Suprapubic skin (tissue), 4 donors: ENCODE measurements at places on chromosomes 4 and X.
A peak's percentile ranks its signal among the peaks of the same experiment; 100 is the strongest.

- DNase-seq = no peak
Observed at GRCh38 chr4:72858328-72858727, 211.2 kb downstream of the COX18 start.

- DNase-seq = no peak
Observed at GRCh38 chrX:9184211-9184610, 150.3 kb upstream of the FAM9B start.

- no peak for DNase-seq
Observed at GRCh38 chr4:101711590-101712260, 78.8 kb upstream of the BANK1 start.

GRCh38 chrX:40964633-40965586 is 120.3 kb upstream of the USP9X start:
- no peak for DNase-seq

GRCh38 chrX:75107863-75108509 is 48.1 kb downstream of the ABCB7 start:
- DNase-seq = no peak

DNA sequence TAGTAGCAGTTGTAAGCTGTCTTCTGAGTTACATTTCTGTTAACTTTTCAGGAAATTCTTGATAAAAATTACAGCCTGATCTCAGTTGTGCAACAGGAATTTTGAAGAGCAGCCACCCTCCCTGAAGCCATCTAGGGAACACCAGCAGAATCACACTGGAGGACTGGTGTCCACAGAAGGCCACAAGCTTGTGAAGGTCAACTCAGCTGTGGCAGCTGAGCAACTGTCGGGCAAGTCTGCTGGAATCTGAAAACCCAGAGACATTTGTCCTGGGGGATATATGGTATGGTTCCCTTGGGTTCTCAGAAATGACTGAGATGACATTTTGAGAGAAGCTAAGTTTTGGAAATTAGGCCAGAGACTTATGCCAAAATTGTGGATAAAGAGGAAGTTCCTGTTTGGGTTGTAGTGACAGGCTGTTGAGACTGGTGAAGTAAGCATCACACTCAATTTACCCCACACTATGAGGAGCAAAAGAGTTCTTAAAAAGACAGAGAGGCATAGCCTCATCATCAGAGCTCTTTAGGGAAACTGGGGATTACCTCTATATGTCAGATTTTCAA is 78.1 kb upstream of the TNIP3 start:
- DNase-seq = no peak

DNA sequence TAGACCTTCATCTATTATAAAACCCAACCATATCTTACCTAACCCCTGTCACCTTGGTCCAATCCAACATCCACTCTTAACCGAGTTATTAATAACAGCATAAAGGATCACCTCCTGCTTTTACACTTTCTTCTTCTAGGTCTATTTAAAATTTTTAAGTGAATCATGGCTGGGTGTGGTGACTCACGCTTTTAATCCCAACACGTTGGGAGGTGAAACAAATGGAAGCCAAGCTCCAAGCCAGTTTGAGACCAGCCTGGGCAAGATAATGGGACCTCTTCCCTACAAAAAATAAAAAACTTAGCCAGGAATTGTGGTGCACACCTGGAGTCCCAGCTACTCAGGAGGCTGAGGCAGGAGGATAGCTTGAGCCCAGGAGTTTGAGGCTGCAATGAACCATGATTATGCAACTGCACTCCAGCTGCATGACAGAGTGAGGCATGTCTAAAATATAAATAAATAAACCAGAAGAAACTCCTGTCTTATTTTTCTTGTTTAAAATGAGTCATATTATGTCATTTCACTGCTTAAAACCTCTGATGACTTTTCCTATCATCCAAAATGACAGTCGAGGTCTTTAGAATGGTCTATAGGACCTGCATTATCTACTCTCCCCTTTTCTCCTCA is 188.4 kb downstream of the GASK1B start:
- no peak for DNase-seq

GRCh38 chr4:109729718-109730618 is at the start of gene PLA2G12A:
TSS of gene PLA2G12A (minus strand) at chr4:109730070. CDS start at chr4:109729809, 261 bp downstream.
- DNase-seq = peak; percentile 86

GRCh38 chrX:72030431-72030830 is 101.3 kb downstream of the RTL5 start:
- DNase-seq = no peak

GRCh38 chr4:36241771-36242170 is 2.5 kb downstream of the ARAP2 start:
- no peak for DNase-seq

- no peak for DNase-seq
Observed at GRCh38 chr4:2835978-2836377, 7.7 kb upstream of the ADD1 start.

GRCh38 chrX:10797466-10797865 is 177.1 kb upstream of the MID1 start:
- DNase-seq = no peak

DNA sequence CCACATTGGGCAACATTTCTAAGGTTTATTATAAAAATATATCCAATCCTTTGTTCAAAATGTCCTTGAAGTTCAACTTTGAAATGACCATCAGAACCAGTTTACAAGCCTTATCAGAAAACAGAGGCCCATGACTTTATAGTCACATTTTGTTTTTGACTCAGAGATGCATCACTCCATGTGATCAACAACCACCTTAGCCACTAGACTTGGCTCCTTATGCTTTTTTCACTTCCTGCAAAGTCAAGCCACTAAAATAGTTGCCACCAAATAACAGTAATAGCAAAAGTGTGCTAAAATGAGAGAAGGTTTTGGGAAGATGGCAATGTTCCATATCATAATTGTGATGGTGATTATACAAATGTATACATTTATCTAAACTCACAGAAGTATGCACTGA is 181.7 kb downstream of the MAML3 start:
- DNase-seq = no peak

GRCh38 chrX:39619182-39620009 is 478.4 kb downstream of the BCOR start:
- no peak for DNase-seq

- no peak for DNase-seq
Observed at GRCh38 chrX:15915959-15916703, 61.5 kb upstream of the AP1S2 start.

DNA sequence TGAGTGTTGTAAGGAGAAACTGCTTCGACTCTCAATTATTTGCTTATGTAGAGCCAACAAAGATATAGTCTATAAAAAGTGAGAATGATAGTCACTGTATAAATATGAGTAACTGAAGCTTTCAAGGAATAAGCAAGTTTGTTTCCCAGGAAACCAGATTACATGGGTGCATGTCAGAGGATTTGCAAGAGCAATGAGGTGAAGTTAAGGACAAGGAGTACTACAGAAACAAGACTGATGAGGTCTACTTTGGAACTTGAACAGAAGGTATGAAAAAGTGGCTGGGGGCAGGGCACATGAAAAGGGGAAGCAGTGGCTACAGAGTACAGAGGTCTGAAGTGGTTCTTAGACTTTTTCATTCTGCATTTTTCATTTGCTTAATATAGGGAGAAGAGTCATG is 321.0 kb upstream of the CXXC4 start:
- DNase-seq = no peak

DNA sequence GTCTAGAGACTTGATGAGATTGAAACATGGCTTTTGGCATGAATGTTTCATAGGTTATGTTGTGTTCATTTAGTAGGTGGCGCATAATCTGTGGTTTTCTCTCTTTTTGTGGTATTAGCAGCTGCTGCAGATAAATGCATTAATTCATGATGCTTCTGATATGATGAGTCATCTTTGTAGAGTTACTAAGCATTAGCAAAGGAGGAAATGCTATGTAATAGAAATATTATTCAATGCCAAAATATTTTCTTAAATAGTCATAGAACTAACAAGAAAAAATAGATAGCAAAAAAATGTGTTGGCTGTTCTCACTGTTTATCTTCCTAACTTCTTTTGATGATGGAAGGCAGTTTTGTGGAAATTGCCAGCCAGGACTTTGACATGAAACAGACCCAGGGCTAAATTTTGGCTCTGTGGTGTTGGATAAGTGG is 3.6 kb downstream of the ZXDB start:
- DNase-seq = no peak

DNA sequence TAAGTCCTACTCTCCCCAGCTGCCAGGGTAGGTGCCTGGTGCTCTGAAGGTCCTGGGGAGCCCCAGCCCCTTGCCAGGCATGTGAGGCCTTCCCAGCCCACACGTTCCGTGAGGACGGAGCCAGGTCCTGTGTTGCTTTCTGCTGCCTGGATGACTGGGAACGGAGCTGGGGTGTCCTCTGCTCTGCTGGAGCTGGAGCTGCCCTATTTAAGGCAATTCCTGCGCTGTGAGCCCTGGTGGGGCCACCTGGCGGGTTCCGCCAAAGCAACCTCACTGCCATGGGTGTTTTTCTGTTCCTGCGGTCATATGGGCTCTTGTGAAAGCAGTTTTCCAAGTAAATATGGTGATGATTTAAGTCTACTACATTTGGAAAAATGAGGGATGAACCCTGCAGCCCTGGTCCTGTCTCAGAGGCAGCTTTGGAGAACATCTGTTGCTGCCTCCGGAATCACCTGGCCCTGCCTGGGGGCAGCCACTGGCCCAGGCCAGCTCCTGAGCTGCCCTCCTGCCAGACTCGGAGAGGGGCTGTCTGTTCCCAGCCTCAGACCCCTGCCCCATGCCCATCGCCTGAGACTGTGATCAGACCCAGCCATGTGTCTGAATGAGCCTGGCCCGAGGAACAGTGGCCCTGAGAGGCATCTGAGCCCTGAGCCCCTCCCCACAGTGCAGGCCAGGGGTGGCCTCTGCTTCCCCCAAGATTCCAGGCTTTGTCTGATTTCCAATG is 33.2 kb downstream of the FGFRL1 start:
- DNase-seq = no peak

GRCh38 chr4:177367336-177367735 is 57.7 kb downstream of the NEIL3 start:
- DNase-seq = no peak

DNA sequence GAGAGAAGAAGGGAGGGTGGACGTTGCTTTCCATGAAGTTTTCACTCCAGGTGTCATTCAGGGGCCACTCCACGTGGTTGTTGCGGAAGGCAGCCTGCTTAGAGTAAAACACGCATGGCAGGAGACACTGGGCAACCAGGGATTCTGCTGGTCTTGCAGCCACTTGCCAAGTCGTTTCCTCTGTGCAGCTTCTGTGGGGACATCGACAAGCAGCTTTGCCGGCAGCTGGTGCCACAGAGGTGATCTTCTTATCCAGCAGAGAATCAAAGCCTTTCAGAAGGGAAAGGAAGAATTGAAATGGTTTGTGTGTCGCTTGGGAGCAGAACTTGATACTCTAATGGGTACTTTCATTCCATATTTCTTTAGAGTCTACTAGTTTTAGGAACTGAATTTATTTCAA is 867.1 kb upstream of the TENM3 start:
- DNase-seq = no peak

DNA sequence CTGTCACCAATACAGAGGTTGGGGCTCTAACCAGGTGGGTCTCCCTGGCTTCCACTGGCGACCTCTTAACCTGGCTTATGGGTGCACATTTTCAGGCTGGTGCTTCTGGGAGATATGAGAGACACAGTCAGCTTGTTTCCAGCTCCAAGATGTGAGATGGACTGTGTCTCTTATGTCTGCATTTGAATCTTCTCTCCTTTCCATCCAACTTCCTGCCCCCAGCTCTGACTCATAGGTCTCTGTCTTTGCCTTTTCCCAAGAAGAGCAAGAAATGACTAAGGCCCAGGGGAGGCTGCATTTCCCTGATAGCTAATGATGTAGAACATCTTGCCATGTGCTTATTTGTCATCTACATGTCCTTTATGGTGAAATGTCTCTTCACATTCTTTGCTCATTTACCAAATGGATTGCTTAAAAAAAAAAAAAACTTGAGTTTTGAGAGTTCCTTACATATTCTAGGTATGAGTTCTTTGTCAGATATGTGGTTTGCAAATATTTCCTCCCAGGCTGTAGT is 3.2 kb upstream of the UXT start:
- DNase-seq = no peak

DNA sequence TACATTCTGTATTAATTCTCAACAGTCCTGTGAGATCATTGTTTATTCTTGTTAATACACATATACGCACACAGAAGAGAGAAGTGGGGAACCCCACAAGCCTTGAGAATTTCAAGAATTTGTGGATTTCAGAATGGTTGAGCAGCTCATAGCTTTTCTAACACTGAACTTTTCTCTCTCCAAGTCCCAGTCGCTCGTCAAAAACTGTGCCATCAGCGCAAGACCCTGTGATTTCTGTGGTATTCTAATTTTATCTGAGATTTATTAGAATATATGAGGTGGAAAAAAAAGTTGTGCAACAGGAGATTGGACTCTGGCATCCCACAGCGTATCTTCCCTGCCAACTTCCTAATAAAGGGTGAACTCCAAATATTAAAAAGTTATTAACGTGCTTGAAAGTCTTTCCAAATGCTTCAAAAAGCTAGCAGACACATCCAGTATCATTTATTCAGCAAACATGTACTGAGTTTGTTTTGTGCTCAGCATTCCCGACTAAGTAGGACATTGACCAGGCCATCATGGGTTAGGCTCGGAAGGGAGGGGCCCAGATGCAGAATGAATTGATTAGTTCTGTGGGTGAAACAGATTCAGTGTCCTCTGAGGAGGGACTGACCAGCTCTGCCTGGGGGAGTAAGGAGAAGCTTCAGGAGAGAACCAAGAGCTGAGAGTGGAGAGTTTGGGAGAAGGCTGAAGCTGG is 165.6 kb downstream of the CBR4 start:
- DNase-seq = no peak

DNA sequence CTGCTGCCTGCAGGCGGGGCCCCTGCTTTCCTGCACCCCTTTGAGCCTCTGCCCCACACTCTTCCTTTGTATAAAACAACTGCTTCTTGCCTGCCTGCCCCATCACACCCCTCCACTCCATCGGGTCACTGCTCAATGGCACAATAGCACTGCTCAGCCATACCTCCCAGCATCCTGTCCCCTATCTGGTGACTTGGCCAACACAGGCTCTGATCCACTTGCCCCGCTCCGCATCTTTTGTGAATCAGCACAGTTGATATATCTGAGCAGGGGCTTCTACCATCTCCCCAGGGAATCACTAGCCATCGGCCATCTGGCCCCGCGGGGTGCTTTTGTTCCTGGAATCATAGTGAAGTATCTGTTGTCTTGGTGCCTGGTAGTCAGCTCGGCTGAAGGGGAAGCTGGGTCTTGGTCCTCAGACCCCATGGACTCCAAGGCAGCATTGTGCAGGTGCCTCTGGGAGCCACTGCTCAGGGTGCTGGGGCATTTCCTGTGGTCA is 45.3 kb downstream of the MAP7D3 start:
- no peak for DNase-seq

DNA sequence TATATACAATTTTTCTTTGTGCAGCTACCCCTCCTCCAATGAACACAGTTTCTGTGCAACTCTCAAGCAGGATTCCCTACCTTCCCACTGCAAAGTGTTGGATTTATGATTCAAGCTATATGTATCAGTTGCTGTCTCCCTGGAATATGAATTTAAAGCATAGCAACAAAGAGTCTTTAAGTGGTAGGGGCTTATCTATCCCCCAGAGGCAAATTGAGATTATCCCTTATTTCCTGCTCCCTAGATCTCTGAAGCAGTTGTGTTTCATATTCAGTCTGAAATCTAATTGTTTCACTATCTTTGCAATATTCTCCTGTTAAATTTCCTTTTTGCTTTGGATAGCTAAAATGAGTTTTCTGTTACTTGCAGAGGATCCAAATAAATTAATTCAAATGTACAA is 263.0 kb downstream of the IQCM start:
- no peak for DNase-seq

- no peak for DNase-seq
Observed at GRCh38 chr4:87067124-87067885, 132.5 kb downstream of the AFF1 start.

GRCh38 chr4:138957302-138957701 is 58.3 kb upstream of the NOCT start:
- DNase-seq = no peak
